ENCODE measurements at places on chromosomes 16 and 17.

DNA sequence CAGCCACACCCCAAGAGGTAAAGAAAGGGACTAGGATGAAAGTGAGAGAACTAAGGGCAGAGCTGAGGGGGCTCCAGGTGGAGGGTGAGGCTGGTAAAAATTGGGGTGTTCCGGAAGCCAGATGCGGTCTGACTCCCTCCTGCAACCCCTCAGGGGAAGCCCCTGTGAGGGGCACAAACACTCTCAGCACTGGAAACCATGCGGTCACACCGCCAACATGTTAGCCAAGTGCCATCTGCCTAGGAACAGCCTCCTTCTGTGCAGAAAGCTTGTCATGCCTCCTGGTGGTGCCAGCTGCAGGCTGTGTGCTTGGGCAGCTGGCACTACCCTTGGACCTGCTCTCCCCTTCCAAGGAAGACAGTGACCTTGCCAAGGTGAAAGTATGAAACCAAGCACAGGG, 83.5 kb upstream of the RPL38 start:
- no peak for DNase-seq

GRCh38 chr16:64352246-64352645, 769.6 kb downstream of the CDH11 start:
- DNase-seq = no peak

GRCh38 chr16:85882181-85882810, 16.7 kb upstream of the IRF8 start:
- no peak for DNase-seq

DNA sequence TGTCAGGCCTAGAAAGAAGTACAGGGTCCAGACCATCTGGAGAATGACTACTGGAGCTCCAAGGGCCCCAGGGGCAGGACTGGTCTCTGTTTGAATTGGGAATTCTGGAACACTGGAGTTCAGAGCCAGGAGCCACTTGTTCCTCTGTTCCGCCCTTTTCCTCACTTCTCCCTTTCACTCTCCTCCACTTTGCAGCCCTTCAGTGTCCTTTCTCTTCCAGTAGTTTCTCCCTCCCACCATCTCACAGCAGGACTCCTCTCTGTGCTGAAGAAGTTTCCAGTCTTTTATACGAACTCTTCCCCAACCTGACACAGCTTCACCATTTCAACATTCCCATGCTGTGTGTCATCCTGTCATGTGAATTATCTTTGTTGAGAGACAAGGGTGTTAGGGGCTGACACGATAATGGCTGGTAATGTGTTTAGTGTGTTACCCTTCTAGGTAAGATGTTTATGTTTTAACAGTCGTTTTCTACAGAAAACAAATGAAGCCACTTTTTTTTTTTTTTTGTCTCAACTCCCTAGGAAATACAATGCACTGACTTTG, 180.3 kb upstream of the MYOCD start:
- no peak for DNase-seq

- DNase-seq = no peak
Measured at GRCh38 chr16:89906140-89907025, 12.3 kb upstream of the MC1R start.

DNA sequence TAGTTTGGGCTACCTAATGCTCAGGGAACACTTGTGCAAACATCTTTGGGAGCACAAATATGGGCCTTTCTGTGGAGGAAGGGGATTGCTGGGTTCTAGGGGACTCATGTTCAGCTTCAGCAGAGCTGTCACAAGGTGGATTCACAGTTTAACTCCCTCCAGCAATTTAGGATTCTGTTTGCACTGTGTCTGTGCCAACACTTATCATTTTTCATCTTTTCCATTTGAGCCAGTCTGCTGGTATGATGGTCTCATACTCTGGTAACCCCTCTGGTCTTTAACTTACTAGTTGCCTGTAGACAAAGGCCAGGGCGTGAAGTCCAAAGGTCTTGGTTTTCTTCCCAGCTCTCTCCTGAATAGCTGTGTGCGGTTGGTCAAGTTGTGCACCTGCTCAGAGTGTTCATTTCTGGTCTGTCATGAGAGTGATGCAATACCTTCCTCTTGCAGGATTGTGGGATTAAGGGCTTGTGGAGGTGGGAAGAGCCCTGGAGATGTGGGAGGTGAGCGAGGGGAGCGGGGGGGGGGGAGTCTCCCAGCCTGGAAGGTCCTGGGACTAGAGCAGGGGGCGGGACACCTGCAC, 152.6 kb downstream of the CMIP start:
- no peak for DNase-seq

GRCh38 chr17:44831371-44831770, 1.3 kb upstream of the GJC1 start:
- DNase-seq = no peak

DNA sequence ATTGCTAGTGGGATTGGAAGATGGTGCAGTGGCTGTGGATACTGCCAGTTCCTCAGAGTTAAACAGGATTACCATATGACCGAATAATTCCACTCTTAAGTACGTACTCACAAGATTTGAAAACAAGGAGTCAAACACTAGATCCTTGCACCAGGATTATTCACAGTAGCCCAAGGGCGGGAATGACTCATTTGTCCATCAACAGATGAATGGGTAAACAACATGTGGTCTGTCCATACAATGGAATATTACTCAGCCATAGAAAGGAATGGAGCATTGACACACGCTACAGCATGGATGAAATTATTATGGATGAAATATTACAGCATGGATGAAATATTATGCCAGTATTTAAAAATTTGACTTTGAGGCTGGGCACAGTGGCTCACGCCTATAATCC, 9.1 kb upstream of the MAPK8IP3 start:
- no peak for DNase-seq

DNA sequence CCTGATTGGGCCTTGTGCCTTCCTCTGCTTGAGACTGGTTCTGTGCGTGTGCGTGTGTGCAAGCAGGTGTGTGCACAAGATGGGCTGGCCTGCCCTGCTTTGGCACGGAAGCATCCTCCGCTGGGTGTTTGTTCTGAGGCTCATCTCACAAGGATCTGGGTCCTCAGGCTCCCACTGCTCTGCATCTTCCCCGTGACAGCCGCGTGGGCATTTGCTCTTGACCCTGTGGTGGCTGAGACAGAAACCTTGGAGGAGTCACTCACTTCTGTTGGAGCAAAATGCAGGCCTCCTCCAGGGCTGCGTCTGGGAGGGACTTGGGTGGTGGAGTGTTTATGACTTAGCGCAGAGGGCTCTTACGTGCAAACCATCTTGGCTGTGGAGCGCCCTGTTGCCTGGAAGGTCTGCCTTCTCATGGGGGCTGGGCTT, 119.2 kb downstream of the RPTOR start:
- DNase-seq = no peak

GRCh38 chr16:80656711-80657150, 115.9 kb downstream of the DYNLRB2 start:
- DNase-seq = no peak

- no peak for DNase-seq
Measured at GRCh38 chr16:9331503-9331902, 240.1 kb downstream of the HAPSTR1 start.

DNA sequence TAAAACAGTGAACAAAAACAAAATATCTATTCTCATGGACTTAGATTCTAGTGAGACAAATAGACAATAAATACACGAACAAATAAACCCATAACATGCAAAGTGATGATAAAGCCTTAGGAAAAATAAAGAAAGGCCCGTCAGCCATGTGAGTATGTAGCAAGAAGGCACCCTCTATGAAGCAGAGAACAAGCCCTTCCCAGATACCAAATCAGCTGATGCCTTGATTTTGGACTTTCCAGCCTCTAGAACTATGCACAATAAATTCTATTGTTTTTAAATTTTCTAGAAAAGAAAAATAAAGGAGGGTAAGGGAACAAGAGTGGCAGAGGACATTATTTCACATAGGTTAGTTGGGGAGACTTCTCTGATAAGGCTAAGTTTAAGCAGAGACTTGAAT, 40.7 kb upstream of the SMURF2 start:
- no peak for DNase-seq

Data from right lung (tissue), 10 donors.